KBM-7 (cell line): ENCODE measurements at places on chromosomes 13 and 19.

GRCh38 chr19:45187421-45188100 is 9.0 kb downstream of the BLOC1S3 start:
- DNase-seq, result no peak

- DNase-seq, result no peak
These were observed 106.7 kb downstream of the RAP2A start for GRCh38 chr13:97540696-97541095.

DNA sequence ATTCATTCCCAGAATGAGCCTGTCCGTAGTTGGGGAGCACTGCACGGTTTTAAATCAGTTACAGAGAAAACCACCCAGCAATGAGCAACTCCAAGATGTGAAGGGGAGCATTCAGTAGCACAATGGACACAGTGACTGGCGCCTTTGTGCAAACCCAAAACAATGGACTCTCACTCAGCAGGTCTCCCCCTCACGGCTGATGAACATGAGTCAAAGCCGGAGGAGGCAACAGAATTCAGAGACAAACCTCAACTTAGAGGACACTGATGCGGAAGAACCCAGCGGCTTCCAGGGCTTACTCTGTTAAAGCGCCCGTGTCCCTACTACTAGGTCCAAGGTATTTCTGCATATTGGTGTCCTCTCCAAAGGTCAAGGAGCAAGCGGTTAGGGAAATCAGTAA is 17.7 kb downstream of the PLEKHF1 start:
- no peak for DNase-seq

DNA sequence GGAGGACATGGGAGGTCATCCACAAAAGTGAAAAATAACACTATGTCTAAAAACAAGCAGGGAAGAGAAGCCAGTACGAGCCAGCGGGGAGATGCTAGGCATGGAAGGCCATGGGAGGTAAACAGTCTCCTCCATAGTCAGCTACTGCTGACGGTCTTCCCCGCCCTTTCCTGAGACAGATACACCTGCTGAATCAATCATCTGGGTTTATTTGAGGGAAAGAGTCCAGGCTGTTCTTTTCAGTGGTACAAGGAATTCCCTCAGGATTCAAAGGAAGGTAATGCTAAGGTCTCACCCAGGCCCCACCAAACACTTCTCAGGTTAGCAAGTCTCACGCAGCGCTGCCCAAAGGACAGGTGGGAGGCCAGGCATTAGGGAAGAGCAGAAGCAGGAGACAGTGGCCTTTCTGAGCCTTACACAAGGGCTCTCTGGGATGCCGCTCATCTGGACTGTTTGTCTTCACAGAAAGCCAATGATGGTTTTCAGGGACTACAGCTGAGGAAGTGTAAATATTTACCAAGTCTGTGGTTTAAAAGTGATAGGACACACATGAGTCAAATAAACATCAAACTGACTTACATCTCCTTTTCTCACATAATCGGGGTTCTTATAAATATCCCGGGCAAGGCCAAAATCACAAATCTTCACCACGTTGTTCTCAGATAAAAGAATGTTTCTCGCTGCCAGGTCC is 173.9 kb downstream of the FLT1 start:
- no peak for DNase-seq

GRCh38 chr19:46240693-46241092 is 11.2 kb downstream of the IGFL1 start:
- no peak for DNase-seq

- DNase-seq, result no peak
These were observed 26.4 kb downstream of the C13orf46 start for GRCh38 chr13:113947311-113948033.

DNA sequence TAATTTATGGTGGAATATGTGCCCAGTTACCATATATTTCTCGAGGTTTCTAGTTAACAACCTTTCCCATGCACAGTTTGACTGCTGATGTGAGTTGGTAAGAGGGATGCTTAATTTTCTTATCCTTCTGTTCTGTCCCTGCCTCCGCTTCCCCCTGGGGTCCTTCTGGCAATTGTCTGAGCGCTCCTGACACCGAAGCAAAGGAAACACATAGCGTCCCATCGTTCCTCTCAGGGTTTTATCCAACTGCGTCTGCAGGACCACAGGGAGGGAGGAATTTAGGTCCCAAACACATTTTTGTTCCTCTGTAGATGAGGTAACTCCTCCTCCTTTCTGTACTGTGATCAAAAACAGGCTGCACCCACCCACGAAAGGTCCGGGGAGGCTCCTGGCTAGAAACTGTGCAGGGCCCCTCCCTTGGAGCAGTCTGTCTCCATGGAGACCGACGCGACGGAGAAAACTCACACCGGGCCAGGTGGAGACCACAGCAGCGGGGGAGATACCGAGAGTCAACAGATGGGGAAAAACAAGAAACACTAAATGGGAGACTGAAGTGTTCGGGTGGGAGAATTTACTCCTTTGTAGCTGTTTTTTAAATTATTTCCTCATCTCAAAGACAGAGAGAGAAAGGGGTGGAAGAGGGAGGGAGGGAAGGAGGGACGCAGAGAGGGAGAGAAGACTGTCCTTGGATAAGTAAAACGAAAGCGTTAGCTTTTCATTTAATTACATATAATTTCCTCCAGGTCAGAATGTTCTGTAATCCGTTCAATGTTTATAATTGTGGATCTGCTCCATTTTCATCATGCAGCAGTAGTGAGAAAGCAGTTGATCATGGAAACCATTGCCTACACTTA is 191.8 kb upstream of the NBEA start:
- DNase-seq, result no peak

DNA sequence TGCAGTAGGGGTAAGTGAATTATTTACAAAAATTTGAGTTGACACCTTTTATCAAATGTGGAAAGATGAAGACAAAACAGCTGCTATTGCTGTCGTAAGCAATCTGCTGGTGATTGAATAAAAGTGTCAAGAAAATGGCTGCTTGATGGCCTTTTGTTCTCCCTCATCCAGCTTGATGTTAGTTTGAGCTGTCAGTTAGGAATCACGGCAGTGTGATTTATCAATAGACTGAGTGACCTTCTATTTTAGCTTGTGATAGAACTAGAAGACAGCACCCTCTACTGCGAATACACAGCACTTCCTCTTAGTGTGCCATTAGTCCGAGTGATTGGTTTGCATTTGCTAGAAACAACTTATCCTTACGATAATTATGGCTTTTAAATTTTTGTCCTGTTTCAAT is 76.3 kb downstream of the MZT1 start:
- DNase-seq, result peak; percentile 11

GRCh38 chr13:50476577-50477285 is 366.8 kb downstream of the DLEU7 start:
- no peak for DNase-seq

DNA sequence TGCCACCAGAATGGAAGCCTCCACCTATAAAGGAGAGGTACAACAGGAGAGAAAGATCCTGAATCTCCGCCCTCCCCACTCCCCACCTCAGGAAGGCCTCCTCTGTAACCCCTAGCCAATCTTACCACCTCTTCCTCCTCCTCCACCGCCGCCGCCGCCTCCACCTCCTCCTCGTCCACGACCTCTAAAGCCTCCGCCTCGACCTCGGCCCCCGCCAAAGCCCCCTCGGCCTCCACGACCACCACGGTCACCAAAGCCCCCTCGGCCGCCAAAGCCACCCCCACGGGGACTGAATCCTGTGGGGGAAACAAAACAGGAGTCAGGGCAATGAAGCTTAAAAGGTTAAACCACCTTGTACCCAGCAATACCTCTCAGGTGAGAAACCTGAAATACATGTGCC is 5.7 kb downstream of the FBL start:
- no peak for DNase-seq

DNA sequence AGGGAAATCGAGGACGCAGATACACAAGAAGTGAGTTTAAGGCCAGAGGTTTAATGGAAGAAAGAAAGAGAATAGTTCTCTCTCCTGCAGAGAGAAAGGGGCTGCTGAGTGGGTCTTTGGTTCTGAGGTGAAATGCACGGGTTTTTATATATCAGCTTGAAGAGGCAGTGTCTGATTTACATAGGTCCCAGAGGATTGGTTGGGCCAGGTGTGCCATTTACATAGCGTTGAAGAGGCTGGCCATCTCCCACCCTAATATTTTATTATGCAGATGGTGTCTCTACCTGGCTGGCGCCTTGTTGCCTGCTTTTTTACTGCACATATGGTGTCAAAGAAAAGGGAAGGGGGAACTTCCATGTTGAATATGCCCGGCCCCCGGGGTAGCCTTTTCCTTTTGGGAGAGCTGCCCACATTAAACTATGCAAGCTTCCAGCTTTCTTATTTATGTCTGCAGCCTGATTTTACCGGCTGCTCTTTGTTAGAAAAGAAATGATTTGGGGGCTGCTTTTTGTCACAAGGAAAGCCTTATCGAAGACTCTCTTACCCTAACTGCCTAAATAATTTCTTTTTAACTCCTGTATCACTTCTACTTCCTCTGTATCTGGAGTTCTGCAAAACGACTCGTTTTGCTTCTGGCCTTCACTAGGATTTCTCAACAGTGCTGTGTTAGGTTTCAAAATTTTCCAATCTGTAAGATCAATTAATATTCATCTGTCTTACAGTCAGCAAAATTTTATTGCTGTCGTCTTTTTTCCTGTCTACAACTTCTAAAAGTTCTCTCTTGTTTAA is 268.5 kb downstream of the B3GLCT start:
- no peak for DNase-seq

DNA sequence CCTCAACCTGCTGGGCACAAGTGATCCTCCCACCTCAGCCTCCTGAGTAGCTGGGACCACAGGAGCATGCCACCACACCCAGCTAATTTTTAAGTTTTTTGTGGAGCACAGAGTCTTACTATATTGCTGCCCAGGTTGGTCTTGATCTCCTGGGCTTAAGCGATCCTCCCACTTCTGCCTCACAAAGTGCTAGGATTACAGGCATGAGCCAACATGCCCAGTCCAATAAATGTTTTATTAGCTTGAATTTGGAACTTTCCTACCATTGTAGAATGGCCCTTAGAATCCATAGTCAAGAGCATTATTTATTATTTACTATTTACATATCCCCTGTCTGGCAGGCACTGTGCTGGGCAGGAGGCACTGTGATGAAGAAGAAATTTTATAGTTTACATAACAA is 39.6 kb upstream of the CLDN10 start:
- DNase-seq, result no peak

- DNase-seq, result no peak
These were observed 75.4 kb downstream of the ZNF429 start for GRCh38 chr19:21580818-21581217.

DNA sequence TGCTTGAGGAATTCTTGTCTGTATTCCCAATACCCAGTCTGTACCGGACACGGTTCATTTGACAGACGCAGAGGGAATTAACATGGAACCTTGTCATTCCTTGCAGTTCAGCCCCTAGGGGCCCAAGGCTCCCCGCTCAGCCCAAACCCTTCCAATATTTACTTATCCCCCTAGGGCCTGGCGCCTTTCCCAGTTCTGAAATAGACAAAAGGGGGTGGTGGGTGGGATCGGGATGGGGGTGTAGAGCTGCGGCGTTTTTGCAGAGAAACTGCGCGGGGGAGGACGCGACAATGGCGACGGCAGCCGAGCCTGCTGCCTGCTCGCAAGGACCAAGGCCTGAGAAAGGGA is 583 bp downstream of the AKAP8L start:
- DNase-seq, result no peak

GRCh38 chr19:4713384-4713951 is 10.2 kb downstream of the DPP9 start:
- DNase-seq, result no peak

GRCh38 chr19:17076543-17076991 is 990 bp downstream of the MYO9B start:
- no peak for DNase-seq

DNA sequence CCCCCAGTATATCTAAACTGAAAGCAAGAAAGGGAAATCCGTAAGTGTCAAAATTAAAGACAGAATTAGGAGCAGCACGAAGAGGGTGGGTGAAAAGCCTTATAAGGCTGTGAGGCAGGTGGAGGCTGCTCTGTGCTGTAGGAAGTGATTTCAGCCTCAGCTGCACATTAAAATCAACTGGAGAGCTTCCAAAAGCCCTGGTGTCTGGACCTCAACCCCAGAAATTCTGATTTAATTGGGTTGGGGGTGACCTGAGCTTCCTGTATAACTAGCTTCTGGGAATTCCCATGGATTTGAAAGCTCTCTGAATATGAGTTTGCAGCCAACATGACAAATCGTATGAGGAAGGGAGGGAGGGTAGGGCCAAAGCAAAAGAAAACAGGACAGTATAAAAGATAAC is 242.4 kb upstream of the TMTC4 start:
- no peak for DNase-seq

DNA sequence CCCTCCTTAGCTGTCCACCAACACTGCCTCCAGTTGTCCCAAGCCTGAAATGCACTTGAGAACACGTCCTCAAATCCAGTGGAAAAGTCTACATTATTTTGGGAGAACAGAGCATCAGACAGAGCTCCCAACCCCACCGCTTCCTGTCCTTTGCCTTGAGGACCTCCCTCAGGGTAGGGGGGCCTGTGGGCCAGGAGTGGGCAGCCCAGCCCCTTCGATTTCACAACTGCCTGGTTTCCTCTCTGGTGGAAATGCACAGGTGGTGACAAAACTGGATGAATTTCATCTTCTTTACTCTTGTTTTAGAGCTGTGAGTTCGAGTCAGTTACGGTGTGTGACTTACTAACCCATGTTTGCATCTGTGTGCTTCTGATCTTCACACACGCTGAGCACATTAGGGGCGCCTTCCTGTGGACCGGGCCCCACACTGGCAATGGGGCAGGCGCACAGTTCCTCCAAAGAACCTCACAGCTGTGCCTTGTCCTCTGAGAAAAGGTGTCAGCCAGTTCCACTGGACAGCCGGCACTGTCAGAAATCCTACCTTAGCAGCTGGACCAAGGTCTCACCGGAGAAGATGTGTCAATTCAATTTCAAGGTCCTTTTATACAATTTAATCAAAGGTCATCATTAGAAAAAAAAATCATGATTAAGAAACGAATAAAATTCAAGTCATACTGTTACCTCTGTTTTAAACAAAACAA is 80.2 kb downstream of the IRS2 start:
- no peak for DNase-seq

GRCh38 chr13:77476456-77476855 is 59.0 kb upstream of the SCEL start:
- no peak for DNase-seq

DNA sequence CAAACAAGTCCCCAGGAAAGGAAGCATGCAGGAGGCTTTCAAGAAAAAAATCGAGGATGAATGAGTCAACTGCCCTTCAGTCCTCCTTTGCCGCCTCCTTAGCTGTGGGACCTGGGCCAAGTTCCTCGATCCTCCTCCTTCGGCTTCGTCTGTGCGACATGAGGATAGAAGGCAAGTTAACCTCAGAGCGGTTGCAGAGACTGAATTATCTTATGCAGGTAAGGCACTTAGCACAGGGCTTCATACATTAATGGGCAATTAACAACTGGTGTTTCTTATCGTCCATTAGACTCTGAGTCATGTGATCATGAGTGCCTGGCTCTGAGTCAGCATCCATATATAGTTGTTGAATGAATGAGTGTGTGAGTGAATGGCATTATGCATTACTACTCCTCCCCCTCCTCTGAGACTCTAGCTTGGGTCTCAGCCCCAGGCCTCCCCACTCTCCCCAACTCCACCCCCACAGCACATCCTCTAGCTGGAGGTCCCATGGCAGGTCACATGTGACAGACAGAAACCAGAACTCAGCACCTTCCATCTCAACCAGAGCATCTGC is 1.6 kb upstream of the TTC9B start:
- peak; percentile 15 for DNase-seq

GRCh38 chr19:10888421-10888866 is 17.1 kb downstream of the CARM1 start:
- DNase-seq, result no peak

GRCh38 chr19:29088761-29089160 is 124.2 kb downstream of the UQCRFS1 start:
- DNase-seq, result no peak
